ENCODE measurements at places on chromosomes 12 and 14.

GRCh38 chr12:2737656-2738241, 57.0 kb upstream of the FKBP4 start:
- DNase-seq = no peak

DNA sequence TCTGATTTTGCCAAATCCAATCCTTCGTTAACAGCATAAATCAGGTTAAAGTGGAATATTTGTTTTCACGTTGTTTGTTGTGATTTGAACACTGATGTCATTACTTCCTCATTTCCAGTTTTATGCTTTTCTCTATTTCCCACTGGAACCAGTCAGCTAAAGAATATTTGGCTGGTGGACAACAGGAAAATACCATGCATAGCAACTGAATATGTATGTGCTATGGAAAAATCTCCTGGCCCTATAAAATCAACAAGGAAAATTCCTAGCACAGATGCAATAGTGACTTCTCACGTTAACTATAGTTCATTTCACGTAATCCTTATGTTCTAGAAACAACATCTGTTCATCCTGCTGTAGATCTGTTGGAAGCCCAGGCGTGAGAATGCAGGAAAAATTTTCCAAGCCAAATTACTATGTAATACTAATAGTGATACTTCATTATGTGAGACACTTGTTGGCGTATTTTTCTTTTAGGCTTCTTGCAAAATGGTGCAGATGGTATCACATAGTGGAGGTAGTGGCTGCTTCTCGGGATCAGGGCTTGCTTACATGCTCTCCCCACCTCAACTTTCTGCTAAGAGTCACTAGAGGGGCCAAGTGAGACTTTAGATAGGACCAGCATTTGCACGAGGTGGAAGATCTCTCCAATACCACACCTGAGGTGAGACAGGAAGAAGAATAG, 86.3 kb upstream of the USP44 start:
- no peak for DNase-seq

DNA sequence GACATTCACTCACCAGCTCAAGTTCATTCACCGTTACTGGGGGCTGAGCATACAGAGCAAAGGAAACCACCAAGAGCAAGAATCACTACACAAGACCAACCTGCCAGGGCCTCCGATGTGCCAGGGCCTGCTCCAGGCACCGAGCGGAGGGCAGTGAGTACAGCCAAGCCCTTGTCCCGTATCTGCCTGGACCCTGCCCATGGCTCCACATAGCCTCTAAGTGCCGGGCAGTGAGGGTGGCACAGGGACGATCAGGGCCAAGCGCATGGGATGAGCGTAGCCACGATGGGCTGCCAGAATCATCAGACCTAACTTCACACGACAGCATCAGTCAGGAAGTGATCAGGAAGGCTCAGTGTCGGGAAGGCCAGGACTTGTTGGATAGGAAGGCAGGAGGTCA, 199.6 kb downstream of the BCL11B start:
- DNase-seq = no peak

DNA sequence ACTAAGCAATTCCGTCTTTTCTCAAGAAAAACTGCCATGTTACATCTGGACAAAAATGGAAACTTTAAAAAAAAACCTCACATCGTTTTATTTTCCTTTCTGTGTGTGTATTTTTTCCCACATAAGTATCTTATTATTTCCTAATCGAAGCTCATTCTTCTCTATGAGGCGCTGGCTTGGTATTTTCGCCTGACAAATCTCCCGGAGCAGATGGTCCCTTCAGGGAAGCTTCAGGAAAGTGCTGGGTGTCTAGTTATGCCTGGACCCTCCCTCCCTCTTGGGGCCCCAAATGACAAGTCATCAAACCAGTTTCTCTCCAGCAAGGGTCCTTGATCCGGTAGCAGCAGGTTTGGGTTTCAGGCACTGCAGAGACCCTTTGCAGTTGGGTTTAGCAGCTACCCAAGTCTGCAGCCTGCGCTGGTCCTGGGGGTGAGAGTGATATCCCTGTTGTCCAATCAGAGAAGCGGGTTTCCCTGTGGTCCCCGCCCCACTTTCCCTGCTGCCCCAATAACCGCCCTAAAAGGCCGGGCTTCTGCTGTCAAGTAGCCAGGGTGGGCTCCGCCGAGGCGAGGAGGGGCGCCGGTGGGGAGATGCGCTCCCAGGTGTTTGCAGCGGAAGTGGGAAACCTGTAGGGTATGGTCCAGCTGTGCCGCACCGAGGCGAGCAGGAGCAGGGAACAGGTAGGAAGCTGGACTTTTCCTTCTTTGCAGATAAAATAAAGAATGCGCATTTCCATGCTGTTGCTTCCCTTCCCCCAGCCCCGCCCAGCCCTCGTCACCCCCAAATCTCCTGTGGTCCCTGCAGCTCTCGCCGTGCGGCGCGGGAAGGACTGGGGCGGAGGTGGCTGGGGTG, at the start of gene CNTN1:
CNTN1 (plus strand) TSS at position 527 of the 852 bp plus-strand sequence.
- peak; percentile 80 for DNase-seq

Data from midbrain (tissue), 1 donor.